Stimulated activated CD4-positive, alpha-beta T cell treated with anti-CD3 and anti-CD28 coated beads, Interleukin-12 subunit alpha, Interleukin-12 subunit beta, amount 100 ng/mL, for 48 hours (primary cell): ENCODE measurements at places on chromosomes 7 and 10.

DNA sequence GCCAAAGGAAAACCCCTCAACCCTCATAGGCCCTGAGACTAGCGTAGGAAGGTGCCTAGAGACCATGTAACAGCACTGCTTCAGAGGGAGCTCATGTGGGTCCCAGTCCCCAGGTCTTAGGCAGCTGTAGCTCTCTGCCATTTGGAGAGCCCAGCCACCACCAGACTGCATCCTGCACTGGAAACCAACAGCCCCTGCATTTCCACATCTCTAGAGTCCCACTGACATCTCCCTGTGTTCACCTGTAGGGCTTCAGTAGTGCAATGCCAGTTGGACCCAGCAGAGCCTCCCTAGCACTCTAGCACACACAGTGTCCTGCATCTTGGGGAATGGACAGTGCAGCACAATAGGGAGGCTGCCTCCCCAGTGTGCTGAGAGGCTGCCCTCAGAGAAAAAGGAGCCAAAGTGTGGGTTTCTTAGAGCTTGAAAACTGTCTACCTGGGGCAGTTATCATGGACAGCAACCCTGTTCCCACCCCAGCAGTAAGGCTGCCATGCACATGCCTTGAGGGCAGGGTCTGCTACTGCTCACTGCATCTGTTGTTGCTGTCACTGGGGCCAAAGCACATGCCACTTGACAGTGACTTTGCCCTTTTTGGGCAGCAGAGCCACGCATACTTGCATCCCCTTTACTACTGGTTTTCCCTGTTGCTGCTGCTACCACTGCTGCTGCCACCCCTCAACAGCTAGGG lies 46.7 kb upstream of the ANTXRL start:
- no peak for DNase-seq

GRCh38 chr10:44733501-44734488 lies 177.3 kb upstream of the TMEM72 start:
- no peak for DNase-seq

GRCh38 chr10:90856964-90857634 lies 740 bp downstream of the HTR7 start:
- no peak for DNase-seq

DNA sequence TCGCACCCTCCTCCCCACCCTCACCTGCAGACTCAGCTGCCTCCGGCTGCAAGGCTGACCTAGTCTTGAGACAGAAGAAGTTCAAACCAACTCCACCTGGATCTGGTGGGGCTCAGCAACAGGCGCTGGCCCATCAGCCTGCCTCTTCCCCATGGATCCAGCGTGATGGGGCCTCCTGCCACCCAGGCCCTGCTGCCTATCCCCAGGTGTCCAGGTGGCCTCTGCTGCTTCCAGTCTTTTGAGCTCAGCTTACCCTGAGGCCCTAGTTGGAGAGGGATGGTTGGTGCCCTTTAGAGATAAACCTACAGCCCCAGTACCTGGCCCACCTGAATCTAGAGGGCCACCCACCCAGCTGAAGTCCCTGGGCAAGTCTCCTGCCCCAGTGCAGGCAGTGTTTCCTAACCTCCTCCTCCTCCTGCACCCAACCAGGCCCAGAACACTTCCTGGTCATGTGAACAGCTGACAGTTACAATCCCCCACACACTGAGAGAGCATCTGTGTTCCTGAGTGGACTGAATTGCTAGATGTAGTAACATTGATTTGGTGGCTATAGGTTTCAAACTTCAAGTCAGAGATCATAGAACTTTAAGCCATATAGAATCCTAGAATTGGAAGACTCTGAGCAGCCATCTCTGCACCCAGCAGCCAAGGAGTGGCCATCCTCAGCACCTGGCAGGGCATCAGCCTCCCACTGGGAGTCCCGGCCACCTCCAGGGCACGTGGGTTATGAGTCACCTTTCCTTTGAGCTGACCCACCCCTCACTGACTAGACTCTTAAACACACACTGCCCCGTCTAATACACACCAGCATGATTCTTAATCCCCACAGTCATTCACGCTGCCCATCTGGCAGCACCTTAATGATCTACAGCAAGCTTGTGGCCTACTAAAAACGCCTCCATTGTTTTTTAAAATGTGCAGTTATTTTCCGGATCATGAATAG lies 51.9 kb downstream of the ALOX5 start:
- DNase-seq = no peak

DNA sequence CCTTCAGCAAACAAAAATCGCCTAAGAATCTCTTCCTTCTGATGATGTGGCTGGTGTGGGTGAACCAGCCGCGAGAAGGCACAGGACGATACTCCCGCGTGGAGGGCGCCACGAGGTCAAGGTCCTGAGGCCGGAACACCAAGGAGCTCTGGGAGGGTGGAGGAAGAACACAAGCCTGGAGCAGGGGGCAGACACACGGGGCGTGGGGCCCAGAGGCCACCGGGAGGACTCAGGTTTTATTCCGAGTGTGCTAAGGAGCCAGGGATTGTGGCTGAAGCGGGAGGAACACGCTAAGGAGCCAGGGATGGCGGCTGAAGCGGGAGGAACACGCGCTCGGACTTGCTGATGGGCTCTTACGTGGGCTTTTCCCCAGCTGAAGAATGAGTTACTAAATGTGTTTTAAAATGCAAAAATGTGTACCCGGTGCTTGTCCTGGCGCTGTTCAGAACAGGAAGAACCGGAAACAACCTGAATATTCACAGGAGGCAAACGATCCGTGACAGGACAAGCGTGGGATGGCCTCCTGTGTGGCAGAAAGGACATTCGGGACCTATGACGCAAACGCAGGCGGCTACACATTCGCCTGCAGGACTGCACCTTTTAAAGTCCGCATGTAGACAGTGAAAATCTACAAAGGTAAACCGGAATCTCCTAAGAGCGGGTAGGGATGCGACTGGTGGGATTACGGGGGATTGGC lies 64.0 kb downstream of the MAD1L1 start:
- DNase-seq = no peak

GRCh38 chr10:122417667-122418066 lies 36.8 kb upstream of the ARMS2 start:
- no peak for DNase-seq

GRCh38 chr7:39749177-39749576 lies 125.8 kb downstream of the RALA start:
- DNase-seq = no peak

GRCh38 chr7:30434140-30434799 lies 44.3 kb downstream of the NOD1 start:
- no peak for DNase-seq

DNA sequence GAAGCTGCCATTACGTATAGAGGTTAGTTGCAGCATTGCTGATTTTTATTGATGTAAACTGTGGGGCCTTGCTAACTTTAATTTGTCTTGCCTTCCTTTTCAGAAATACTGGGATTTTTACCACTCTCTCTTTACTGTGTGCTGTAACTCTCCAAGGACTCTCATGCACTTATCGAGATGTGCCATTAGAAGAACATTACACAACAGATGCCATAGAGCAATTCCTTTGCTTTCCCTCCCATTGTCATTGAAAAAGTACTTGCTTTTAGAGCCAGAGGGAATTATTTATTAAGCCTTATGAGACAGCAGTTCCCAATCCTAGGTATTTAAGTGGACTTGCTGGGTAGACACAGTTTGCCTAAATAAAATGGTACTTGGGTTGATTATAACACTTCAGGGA lies 51.7 kb downstream of the ASB4 start:
- no peak for DNase-seq

GRCh38 chr10:30080161-30080560 lies 20.8 kb upstream of the JCAD start:
- no peak for DNase-seq

DNA sequence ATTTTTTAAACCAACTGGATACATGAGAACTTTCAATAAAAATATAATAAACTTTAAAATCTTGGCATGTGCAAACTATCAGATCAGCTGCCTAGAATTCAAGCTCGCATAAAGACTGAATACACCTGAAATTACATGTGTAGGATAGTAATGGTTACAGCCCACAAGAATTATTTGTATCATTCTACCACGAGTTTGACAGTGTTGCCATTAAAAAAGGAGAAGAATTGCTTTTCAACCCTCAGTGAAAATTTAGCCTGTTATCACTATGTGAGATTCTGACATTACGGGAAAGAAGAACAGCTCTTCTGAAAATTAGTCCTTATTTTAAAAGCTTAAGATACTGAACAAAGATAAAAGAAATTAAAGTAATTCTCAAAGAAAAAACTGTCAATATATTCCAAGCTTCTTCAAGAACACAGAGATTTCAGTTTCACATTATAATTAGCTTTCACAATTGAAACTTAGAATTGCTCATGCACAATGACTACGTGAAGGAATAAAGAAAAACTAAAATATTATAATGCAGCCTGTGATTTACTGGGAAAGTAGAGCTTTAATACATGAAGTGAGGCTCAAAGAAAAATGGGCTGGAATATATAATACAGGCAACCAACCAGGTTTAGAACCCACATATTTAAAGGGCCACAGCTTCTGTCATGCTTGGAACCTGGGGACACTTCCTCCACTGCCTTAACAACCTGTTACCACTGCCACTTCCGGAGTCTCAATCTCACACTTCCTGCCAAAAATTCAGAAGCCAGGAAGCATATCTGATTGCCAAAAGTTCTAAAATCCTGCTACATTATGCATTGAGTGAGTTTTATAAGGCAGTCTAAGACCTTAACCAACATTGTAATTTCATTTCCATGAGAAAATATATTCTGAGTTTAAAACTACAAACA lies 23.2 kb downstream of the TPK1 start:
- no peak for DNase-seq

GRCh38 chr7:16498122-16498521 lies 28.5 kb upstream of the LRRC72 start:
- no peak for DNase-seq
